Neural crest cell (in vitro differentiated cells): ENCODE measurements at places on chromosomes 1 and 21.
A peak's percentile ranks its signal among the peaks of the same experiment; 100 is the strongest.

- DNase-seq, result no peak
These were observed 34.7 kb downstream of the RGS5 start for GRCh38 chr1:163168053-163168452.

- no peak for DNase-seq
These were observed 16.9 kb downstream of the ACTRT2 start for GRCh38 chr1:3038113-3038551.

DNA sequence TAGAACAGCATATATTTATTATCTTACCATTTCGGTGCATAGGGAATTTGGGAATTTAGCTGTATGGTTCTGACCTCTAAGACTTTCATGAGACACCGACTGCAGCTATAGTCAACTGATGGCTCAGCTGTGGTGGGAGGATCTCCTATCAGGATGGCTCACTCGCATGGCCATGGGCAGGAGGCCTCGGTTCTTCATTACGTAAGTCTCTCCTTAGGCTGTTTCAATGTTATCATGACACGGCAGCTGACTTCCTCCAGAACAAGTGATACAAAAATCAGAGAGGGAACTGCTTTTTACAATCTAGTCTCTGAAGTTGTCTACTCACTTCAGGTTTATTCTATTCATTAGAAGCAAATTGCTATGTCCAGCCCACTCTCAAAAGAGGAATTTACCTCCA lies 13.3 kb upstream of the CAPN8 start:
- no peak for DNase-seq

GRCh38 chr1:231597971-231598370 lies 28.6 kb upstream of the DISC1 start:
- DNase-seq, result no peak

DNA sequence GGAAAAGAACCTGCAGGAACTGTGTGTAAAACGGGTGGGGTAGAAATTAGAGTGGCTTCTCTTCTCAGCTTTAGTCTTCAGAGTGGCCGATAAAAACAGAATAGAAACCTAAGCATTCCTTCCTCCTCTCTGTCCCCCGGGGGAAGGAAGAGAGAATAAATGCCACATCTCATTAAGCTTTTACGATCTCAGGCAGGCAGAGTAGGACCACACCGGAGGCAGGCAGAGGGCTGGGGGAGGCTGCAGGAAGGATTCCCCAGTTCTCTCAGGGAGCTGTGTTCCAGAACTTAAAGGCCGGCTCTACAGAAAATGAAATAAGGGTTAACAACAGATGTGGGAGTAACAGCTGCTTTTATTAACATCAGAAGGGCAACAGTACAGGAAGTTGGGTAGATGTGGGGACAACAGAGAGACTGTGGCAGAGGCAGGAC lies 24.5 kb upstream of the MEF2D start:
- DNase-seq, result no peak

DNA sequence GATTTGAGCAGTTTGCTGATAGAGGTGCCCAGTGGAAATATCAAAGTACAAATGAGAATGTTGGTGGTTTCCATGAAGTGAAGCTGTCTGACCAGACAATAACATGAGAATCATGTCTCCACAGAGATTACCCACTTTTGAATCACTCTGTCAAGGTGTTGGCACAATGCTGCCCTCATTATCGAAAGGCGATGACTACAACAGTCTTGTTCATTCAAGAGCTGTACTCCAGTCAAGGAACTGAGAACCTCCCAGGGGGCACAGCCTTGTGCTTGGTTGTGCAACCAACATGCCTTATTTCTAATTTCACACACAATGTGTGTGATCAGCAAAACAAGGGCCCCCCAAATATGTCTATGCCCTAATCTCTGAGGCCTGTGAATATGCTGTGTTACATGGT lies 35.7 kb downstream of the ETS2 start:
- no peak for DNase-seq

GRCh38 chr1:33962061-33962460 lies 98.2 kb downstream of the HMGB4 start:
- DNase-seq, result no peak

DNA sequence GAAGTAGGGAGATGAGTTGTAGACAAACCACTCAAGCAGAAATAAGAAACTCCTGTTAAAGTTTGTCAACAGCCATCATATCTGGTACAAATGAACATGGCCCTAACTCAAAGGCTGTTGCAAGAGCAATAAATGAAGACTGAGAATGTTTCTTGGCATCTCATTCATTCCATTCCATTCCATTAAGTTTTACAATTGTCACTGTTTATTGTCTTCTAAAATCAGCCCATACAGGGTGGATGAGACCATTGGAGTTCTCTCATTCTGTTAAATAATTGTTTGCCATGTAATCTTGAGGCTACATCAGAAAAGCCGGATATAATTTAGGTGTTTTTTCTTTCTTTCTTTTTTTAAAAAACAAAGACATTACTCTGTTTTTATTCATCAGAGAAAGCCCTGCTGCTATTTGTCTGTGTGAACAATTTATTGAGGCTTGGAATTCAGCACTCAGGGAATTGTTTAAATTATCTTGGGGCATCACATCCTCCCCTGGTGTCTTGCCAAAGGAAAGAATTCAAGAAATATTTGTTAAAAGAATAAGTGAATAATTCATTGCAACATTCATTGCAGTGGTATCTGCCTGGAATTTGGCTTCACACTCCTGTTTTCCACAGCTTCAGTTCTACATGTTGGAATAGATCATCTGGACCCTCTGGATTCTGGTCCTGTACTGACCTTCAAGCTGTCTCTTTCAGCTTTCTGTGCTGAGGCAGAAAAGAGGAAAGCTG lies 604.5 kb downstream of the PLPP3 start:
- no peak for DNase-seq

GRCh38 chr1:175891783-175892309 lies 148.5 kb upstream of the TNR start:
- DNase-seq, result no peak

- DNase-seq, result no peak
These were observed 25.6 kb downstream of the GON4L start for GRCh38 chr1:155831279-155831976.

DNA sequence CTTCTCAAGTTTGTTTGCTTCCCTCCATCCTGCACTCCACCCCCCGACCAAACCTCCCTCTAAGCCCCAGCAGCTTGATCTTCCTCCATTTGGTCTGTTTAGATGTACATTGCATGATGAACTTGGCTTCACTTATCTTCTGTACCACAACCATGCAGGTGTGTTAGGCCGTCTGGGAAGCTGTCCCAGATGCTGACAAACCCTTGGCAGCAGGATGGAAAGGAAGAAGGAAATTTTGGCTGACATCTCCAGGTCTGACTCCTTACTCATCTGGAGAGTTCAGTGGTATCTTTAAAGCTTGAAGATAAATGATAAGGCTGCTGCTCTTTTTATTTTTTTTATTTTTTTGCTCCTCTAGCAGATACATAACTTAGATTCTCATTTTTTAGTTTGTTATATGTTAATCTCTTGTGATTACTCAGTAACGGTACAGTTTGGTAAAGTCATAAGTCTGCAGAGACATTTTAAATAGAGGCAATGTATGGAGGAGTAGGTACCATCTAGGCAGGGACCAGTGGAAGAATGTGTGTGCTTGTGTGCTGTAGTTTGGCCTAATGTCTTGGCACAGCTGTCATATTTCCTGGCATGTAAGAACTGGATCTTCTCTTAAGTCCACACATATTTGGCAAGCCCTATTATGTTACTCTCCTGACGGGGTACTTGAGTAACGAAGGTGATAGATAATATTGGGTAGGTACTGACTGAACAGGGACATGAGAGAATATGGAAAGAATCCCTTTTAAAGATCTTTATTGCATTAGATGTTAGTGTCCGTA lies 79.7 kb downstream of the CACHD1 start:
- no peak for DNase-seq

- DNase-seq, result no peak
These were observed 8.8 kb downstream of the TSEN15 start for GRCh38 chr1:184060316-184060715.

DNA sequence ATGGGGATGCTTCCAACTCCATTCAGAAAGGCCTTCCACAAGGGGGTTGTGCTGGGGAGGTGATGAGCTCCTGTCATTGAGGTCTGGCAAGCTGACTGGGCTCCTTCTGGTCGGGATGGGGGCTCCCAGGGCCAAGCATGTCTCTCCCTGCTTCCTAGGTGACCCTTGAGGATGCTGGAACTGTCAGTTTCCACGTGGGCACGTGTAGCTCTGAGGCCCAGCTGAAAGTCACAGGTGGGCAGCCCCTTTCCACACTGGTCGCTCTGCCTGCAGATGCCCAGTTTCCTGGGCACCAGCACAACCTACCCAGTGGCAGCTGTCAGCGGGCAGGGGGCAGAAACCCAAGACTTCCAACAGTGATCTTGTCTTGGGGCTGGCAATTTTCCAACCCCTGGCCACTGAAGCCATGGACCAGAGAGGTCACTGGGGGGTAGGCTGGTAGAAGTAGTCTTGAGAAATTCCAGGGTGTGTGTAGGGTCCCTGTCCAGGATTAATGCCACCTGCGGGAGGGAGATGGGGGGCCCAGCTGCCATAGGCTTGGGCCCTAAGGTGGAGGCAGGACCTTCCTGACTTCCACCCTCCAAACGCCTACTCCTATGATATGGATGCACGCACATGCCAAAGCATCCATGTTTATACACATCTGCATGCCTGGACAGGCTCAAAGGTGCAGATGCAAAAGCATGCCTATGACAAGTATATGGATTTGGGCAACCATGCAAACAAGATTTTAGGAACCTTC lies 97.1 kb downstream of the TRIM11 start:
- DNase-seq, result no peak

DNA sequence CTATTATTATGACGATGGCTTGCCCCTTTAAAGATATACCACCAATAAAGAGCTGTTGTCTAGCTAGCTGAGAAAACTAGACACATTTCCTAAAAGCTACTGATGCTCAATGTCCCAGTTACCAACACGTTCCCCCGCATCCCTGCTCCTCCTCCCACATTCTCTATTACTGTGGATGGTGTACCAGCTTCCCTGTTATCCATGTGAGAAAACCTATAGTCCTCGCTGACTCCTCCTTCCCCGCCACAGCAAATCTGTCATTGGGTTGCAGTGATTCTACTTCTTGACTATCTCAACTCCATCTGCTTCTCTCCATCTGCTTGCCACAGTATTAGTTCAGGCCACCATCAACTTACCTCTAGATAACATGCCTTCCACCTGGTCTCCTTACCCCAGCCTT lies 337.5 kb downstream of the KCNH1 start:
- DNase-seq, result no peak

GRCh38 chr1:77511440-77511840 lies 171.0 kb downstream of the ZZZ3 start:
- DNase-seq, result no peak

DNA sequence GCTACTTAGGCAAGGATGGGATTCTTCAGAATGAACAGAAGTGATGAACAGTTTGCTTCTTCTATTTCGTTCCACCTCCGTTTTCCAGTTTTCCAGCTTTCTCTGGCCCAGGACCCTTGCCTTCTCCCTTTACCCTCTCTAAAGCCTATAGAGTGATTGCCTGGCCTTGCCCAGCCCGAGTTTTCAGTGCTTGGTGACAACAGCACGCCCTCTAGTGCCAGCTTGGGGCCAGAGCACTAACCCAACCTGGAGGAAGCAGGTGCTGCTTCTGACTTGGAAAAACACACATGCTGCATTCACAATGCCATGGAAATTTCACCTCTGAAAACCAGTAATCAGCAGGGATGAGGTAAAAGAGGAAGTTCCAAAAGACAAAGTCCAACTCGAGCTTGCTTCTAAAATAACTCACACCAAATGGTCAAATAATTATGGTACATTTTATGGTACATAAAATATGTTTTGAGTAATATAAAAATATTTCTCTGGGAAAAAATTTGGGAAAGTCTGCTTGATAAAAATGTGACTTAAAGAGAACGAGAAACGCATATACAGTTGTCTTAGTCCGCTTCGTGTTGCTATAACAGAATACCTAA lies 26.1 kb downstream of the UBE2T start:
- peak; percentile 81 for DNase-seq

GRCh38 chr1:27632387-27633297 lies 2.3 kb downstream of the FGR start:
- no peak for DNase-seq

DNA sequence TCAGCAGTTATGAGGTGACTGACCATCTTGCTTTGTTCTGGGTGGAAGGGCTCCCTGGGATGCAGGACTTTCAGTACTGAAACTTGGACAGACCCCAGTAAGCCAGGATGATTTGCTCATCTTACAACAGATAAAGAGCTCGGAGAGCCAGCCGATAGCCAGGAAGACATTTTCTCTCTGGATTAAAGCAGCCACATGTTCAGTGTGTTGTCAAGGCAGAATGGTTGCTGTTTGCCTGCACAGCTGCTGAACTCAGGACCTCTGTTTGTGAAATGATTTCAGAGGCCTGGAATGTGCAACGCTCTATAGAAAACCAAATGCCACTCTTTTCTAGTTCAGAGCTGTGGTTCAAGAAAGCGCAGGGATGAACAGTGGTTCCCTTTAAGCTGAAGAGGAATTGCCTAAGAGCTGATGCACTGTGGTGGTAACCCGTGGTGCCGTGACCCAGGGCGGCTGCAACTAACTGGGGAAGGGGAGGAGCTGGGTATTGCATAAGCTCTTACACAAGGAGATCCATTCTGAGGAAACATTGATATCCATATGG lies 40.7 kb downstream of the CASQ2 start:
- DNase-seq, result no peak

DNA sequence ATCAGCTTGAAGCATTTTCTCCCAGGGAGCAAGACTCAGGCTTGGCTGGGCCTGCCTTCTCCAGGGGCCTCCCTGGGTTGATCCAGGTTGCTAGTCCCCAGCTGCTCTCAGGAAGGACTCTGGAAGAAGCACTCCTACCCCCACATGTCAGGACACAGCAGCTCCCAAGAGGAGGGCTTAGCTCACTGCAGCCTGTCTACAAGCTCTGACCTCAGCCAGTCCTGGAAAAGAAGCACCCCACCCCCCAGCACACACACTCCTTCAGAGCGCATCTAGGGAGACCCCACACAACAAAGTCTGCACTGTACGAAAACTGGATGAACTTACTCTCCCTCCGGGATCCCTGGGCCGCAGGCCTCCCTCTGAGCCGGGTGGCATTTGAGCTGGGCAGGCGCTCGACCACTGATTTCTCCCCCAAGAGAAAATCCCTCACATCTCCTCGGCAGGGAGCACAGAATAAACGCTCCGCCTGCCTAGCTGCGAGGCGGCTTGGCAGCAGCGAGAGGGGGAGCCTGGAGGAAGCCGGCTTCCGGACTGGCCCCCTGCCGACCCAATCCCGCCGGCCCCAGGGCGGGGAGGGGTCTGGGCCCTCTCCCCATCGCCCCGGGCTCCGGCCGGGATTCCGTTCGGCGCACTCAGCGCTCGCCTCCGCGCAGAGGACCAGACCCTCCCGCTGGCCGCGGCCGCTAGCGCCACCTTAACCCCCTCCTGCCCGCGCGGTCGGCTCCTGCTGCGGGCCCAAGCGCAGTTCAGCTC lies at the start of gene KCNA2:
Gene KCNA2 (minus strand): TSS at position 458 of the 756 bp plus-strand sequence. CDS start 1,576 bp downstream, outside the sequence.
- DNase-seq, result peak; percentile 62

GRCh38 chr1:155003766-155004351 lies 1.3 kb downstream of the ZBTB7B start:
- DNase-seq, result no peak
